ENCODE measurements at places on chromosomes 11 and 22. TPM values are rescaled to one million over a fixed set of nuclear protein-coding genes. Genes with fewer than 3 reads are reported as not detected.

DNA sequence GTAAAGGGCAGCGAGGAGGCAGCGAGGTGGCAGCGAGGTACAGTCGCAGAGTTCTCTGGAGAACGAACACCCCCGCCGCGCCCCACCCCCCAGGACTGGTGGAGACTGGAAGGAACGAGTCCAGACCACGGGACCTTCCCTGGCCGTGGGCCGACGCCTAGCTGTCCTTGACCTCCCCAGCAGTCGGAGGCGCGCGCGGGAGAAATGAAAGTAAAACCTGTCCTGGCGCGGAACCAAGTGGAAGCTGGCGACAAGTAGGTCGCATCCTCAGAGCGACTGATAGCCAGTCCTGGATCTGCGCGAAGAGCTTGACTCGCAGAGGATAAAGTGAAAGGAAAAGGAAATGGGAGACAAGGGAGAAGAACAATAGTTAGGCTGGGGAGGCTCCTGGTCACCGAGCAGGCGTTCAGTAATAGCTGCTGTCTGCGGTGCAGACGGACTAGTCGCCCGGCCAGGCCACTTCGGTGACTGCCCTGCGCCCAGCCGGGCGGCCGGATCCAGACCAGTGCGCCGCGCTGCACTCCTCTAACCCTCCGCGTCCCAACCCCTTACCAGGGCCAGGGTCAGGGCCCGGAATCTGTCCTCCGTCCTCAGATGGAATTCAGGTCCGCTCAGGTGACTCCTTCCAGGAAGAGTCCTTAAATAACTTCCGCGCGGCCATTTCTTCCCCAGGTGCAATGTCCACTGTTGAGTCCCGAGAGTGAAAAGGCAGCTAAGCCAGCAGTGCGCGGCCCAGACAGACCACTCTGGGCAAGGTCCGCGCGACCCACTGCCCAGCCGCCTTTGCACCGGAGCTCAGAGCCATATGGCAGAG is 1.9 kb upstream of the ADM start:
- peak; percentile 56 for DNase-seq

- DNase-seq: no peak
These were observed 11.6 kb upstream of the OLFML1 start for GRCh38 chr11:7473717-7474116.

GRCh38 chr11:46718155-46719019 is 626 bp upstream of the F2 start:
- DNase-seq: no peak

Gene TEF
- 15.8 TPM for total RNA-seq

GRCh38 chr11:10308201-10308954 is 3.5 kb downstream of the ADM start:
- DNase-seq: no peak

DNA sequence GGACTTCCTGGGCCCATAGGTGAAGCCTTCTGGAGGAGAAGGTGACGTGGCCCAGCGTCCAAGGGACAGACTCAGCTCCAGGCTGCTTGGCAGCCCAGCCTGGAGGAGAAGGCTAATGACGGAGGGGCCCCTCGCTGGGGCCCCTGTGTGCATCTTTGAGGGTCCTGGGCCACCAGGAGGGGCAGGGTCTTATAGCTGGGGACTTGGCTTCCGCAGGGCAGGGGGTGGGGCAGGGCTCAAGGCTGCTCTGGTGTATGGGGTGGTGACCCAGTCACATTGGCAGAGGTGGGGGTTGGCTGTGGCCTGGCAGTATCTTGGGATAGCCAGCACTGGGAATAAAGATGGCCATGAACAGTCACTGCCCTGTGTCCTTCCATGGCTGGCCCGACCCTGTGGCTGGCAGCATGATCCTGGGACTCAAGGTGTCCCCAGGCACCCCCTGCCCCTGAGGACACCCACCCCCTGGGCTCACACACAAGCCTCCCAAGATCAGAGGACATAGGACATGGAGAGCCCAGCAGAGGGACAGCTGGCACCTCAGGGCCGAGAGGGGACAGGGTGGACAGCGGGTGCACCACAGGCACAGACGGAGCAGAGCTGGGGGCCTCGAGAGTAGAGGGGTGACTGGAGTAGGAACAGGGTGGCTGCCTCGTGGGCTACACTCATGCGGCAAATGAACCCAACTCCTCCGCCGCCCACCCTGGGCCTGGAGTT is 10.1 kb downstream of the SIGIRR start:
- peak; percentile 54 for DNase-seq
